ENCODE measurements at places on chromosomes 16 and 17.

DNA sequence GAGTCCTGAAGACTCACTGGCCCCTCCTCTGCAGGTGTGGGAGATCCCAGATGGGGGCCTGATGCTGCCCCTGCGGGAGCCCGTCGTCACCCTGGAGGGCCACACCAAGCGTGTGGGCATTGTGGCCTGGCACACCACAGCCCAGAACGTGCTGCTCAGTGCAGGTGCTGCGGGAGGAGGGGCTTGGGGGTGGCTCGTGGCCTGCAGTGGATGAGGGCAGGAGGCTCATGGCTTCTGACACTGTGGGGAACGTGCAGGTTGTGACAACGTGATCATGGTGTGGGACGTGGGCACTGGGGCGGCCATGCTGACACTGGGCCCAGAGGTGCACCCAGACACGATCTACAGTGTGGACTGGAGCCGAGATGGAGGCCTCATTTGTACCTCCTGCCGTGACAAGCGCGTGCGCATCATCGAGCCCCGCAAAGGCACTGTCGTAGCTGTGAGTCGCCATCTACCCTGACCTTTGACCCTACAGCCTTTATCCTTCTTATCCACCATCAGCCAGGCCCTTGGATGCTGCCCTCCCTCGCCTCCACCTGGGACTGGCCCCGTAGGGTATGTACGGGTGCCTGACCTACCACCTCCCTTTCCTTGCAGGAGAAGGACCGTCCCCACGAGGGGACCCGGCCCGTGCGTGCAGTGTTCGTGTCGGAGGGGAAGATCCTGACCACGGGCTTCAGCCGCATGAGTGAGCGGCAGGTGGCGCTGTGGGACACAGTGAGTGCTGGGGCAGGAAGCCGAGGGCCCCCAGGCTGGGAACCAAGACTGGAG is 3.6 kb downstream of the CORO1A start:
- peak; percentile 53 for DNase-seq

- no peak for DNase-seq
Measured at GRCh38 chr16:25443994-25444393, 186.3 kb upstream of the ZKSCAN2 start.

GRCh38 chr16:964356-965035 is 6.3 kb downstream of the LMF1 start:
- DNase-seq = no peak

- DNase-seq = no peak
Measured at GRCh38 chr16:85018529-85019236, 7.3 kb upstream of the ZDHHC7 start.
